ENCODE measurements at places on chromosomes 3 and 15.

- no peak for DNase-seq
These were observed 376.8 kb upstream of the THBS1 start for GRCh38 chr15:39204031-39204430.

- DNase-seq: no peak
These were observed 54.0 kb downstream of the RAB11A start for GRCh38 chr15:65923264-65923663.

DNA sequence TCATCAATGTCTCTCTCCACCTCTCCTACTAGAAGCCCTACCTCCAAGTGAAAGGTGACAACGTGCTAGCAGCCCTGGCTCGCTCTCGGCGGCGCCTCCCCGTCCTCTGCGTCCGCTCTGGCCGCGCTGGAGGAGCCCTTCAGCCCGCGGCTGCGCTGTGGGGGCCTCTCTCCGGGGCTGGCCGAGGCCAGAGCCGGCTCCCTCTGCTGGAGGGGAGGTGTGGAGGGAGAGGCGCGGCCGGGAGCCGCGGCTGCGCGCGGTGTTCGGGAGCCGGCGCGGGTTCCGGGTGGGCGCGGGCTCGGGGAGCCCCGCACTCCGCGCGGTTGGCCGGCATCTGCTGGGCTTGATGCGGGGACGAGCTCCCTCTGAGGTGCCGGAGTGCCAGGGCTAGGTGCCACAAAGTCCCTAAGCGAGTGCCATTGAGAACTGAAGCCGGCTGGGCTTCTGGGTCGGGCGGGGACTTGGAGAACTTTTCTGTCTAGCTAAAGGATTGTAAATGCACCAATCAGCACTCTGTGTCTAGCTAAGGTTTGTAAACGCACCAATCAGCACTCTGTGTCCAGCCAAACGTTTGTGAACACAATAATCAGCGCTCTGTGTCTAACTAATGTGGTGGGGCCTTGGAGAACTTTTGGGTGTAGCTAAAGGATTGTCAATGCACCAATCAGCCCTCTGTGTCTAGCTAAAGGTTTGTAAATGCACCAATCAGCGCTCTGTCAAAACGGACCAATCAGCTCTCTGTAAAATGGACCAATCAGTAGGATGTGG is 84.8 kb upstream of the ARRDC4 start:
- DNase-seq: no peak

DNA sequence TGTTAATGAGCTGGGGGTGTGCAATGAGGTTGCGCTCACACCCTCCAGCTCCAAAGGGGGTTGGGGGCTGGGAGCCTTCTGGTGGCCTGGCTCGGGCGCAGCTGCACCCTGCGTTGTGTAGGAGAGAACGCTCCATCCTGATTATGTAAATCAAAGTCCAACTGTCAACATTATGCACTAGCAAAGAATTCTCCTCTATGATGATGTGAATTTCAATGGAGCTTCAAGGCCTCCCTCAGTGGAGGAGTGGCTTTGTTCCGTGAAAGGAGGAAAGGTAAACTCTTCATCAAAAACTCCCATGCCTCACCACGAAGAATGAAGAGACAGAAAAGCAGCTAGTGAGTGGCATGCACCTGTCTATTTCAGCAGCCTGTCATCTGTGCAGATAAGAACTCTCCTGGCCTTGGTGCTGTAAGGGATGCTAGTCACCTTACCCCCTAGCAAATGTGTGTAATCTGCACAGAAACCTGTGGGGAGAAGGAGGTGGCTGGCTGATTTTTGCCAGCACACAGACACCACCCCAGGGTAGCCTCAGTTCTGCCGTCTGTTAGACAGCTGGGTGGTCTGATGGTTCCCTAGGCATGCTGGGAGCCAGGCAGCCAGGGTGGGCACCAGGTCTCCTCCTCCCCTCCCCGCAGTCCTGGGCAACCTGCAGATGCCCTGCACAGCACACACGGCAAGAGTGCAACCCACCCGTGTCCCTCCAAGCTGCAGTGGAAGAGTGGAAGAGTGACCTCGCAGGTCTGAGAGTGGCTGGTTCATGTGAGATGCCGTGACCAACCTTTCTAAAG is 47.0 kb upstream of the TRPM1 start:
- DNase-seq: no peak

- DNase-seq: no peak
These were observed 481.0 kb upstream of the PROK2 start for GRCh38 chr3:72266016-72266370.

DNA sequence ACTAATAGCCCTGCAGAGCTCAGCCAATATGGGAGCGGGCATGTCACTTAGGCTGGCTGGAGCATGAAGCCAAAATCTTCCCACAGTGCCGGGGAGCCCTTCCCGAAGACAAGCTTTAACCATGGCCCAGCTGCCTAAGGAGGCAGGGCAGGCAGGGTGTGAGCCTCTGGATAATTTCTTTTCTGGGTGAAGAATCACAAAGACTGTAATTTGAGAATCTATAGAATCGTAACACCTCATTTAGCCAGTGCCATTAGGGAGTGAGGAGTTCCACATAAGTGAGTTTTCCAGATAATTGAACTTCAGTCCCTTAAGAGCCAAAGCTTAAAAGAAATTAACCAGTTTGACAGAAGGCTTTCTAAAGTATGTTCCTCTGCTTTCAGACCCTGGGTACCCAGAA is 40.2 kb upstream of the TLE3 start:
- no peak for DNase-seq

DNA sequence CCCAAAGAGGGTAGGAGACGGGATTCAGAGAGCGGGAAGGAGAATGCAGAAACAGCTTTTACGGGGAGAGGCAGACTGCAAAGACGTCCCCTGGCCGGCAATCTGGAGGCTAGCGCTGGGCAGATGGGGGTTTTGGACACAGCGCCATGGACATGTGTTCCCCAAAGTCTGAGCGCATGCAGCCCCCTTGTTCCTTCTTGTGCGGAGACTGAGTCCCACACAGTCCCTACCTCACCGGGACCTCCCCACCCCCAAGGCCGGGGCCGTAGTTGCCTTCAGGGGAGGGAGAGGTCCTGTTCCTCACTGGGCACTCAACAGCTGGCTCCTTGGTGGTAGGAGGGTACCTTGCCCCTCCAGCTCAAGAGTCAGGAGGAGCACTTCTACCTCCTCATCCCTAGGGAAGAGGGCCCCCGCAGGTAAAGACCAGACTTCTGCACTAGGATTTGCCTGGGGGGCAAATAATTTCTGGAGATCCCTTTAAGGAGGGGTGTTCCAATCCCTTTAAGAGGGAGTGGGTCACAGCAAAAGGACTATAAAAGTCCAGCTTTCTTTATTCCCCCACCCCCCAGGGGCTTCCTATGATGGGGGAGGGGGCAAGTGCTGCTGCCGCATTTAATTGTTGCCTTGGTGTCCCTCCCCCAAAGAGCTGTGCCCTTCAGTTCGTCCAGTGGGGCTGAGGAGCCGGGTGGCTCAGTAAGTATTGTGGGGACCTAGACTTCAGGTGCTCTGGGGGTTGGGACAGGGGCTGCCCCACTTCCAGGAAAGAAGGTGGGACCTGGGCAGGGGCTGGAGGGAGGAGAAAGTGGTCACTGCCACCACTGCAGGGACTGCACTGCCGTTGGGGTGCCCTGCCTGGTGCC is 3.6 kb upstream of the BAHD1 start:
- DNase-seq: no peak

DNA sequence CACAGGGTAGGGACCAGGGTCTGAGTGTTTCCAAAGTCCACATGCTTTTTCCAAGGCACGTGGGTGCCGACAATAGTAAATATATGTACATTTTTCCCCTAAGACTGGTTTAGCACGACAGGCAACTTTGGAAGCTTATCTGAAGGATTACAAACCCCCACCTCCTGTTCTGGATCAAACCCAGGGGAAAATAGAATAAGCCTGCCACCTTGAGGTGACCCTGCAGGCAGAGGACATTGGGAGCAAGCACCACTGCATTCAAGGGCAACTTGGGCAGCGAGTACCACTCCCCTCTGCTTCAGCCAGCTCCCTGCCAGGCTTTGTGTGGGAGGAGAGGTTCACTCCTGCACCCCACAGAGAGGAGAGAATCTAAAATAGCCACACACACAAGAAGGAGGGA is 44.8 kb downstream of the KBTBD12 start:
- DNase-seq: no peak

- DNase-seq: no peak
These were observed 43.6 kb upstream of the PLXNA1 start for GRCh38 chr3:126939338-126939718.

GRCh38 chr15:61200626-61201025 is 28.5 kb downstream of the RORA start:
- DNase-seq: no peak

DNA sequence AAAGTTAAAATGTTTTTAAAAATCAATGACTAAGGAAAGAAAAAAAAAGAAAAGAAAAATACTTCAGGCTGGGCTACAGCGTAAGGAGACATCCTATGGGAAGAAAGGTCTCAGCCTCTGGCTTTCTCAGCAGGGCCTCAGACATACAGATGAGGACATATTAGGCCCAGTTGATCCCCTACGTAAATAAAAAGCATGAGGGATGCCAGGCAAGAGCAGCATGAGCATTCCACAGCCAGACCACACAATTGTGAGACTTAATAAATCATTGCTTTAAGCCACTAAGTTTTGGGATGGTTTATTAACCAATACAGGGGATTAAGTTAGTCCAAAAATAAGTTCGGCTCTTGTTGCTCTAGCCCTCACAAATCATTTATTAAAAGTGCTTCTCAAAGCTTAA is 394.1 kb upstream of the NECTIN3 start:
- no peak for DNase-seq

DNA sequence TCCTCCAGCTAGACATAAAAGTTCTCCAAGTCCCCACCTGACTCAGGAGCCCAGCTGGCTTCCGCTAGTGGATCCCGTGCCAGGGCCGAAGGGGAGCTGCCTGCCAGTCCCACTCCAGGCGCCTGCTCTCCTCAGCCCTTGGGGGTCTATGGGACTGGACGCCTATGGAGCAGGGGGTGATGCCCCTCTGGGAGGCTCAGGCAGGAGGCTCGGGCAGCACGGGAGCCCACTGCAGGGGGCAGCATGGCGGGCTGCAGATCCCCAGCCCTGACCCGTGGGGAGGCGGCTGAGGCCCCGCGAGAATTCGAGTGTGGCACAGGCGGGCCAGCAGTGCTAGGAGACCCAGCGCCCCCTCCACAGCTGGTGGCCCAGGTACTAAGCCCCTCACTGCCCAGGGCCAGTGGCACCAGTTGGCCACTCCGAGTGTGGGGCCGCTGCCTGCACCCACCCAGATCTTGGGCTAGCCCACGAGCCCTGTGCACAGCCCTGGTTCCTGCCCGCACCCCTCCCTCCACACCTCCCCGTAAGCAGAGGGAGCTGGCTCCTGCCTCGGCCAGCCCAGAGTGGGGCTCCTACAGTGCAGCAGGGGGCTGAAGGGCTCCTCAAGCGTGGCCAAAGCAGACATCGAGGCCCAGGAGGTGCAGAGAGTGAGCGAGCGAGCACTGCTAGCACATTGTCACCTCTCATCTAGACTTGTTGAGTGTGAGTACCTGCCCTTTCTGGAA is 221.3 kb upstream of the NSMCE3 start:
- no peak for DNase-seq

GRCh38 chr3:147008886-147009285 is 397.5 kb downstream of the ZIC4 start:
- DNase-seq: no peak

DNA sequence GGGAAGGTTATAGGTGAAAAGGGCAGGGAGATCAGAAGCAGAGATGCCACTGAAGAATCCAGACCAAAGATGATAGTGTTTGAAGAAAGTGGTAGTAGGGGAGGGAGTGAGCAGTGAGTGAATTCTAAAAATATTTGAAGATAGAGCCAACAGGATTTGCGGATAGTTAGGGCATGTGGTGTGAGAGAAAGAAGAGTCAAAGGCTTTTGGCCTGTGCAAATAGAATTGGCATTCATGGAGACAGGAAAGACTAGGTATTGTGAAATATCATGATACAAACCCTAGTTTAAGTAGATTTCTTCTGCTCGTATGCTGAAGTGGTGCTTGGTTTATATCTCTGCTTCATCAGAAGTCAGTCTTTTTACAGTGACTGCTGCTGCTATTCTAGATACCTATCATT is 224.2 kb upstream of the CFAP20DC start:
- no peak for DNase-seq

DNA sequence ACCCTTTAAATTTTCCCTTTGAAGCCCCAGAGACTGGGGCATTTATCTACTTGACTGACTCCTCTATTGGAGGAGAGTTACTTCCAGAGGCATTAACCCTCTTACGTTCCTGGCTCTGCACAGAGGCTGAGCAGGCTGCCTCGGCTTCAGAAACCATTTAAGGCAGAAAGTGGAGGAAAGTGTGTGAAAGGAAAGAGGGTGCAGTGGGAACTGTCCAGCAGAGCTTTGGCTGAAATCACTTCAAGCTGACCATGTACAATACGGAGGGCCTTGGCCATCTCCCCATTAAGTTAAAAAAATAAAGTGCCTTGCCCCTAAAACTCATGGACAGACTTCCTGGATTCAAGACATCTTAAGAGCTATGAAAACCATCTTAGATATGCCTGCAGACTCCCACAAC is 238.7 kb downstream of the SV2B start:
- no peak for DNase-seq

GRCh38 chr3:196193736-196194541 is 17.3 kb downstream of the ZDHHC19 start:
- DNase-seq: no peak

GRCh38 chr15:90097475-90097874 is 4.8 kb downstream of the IDH2 start:
- DNase-seq: peak; percentile 39

- DNase-seq: no peak
These were observed 50.8 kb upstream of the ZNF280D start for GRCh38 chr15:56783857-56784661.

- no peak for DNase-seq
These were observed 150.3 kb downstream of the TNIK start for GRCh38 chr3:171309906-171310359.

DNA sequence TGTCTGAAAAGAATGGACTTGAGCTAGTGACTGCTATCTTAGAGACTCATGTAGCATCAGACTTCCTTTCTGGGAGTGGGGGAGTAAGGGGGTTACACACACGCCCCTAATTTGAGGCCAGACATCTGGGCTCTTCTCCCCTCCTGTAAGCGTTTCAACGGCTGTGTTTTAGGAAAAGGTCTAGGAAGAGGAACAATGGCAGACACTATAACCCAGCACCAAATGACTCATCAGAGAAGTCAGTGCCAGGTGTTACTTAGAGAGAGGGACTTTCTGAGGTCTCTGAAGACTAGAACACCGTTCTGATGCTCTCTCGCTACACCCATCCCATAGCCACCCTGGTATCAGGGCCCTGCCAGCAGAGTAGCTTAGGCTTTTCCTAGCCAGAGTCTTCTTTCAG is 65.5 kb downstream of the SSUH2 start:
- no peak for DNase-seq
